Heart left ventricle (tissue), 16 donors: ENCODE measurements at places on chromosomes 4 and X.

DNA sequence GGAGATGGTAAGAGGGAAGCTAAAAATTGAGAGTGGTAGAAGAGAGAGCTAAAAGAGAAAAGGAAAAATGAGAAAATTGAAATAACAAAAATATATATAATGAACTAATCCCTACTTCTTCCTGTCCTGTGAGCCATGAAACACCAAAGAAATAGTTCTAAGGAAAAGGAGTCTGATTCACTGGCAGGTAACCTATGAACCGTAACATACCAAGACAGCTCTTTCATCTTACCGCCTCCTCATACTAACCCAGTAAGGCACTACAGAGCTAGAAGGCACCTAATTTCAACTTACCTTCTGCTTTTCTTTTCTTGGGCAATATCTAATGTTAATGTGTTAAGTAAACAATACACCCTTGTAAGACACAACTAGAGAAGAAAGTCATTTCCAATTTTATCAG is 297.7 kb upstream of the DIAPH2 start:
- no peak for DNase-seq

GRCh38 chr4:164442180-164442579 is 311.8 kb upstream of the SMIM31 start:
- no peak for DNase-seq

GRCh38 chrX:40933706-40934425 is 151.4 kb upstream of the USP9X start:
- DNase-seq: no peak

- no peak for DNase-seq
Measured at GRCh38 chrX:112147206-112147605, 64.6 kb upstream of the TRPC5 start.

GRCh38 chr4:44493924-44494323 is 45.3 kb upstream of the KCTD8 start:
- no peak for DNase-seq

- no peak for DNase-seq
Measured at GRCh38 chr4:171524903-171525302, 288.3 kb upstream of the GALNTL6 start.

GRCh38 chr4:167233685-167234315 is 494 bp downstream of the SPOCK3 start:
- DNase-seq: no peak

DNA sequence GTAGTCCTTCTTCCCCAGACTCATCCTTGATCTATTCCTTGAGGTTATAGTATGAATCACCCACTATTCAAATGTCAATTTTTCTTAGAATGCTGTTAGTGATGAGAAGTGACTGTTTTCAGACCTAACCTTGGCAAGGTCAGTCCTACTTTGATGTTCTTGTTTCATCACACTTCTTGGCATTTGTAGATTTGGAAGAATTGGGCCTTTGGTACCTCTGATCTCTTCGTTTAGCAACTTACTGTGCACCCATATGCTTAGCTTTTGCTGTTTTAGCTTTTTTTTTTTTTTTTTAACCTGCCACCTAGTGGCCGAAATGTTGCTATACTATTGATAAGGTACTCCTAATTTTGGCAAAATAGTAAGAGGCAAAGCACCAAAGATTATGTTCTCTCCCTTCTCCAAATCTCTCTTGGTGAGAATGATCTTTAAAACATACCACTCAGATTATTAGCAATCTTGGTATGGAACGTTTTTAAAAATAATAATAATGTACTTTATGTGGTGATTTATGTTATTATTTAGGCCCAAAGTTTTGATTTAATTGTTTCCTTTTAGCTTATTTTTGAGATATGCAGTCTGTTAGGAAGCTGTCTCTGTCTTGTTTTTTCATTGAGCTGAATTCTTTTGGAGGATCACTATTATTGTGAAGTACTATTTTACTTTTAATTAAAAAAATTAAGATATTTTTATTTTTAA is 16.6 kb downstream of the DCK start:
- no peak for DNase-seq

- DNase-seq: no peak
Measured at GRCh38 chr4:108540536-108540935, 79.8 kb upstream of the RPL34 start.

DNA sequence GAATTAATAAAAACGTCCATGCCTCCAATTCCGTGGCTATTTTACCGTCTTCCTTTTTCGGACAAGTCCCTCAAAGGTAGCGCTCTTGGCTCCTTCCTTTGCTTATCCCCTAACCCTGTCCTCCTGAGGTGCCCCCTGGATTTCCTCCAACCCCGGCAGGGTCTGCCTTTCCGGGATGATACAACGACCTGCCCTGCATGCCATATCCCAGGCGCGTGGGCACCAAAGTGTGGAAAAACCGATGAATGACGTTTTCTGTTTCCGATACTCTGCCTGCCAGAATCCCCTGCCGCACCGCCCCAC is 706 bp upstream of the CSTF2 start:
- DNase-seq: no peak

GRCh38 chr4:77308843-77309242 is 151.8 kb downstream of the CCNG2 start:
- no peak for DNase-seq
